ENCODE measurements at places on chromosomes 12 and 14.

GRCh38 chr12:8689681-8690080 lies 8.1 kb upstream of the RIMKLB start:
- DNase-seq, result no peak

GRCh38 chr12:109868182-109869051 lies 11.9 kb downstream of the GLTP start:
- DNase-seq, result no peak

DNA sequence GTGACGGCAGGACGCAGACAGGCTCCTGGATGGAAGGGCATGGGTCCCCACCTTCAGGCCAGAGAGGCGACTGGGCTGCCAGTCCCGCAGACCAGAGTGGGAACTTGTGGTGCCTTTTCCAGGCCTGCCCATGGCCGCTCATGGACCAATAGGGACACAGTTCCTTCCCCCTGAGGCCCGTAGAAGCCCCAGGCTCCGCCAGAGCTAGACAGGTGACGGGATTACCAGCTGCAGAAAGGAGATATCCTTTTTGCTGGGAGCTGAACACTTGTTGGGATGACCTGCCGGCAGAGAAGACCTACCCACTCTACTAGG lies 73.6 kb upstream of the RASSF8 start:
- no peak for DNase-seq

GRCh38 chr12:93191423-93191822 lies 186.3 kb upstream of the NUDT4 start:
- no peak for DNase-seq

- no peak for DNase-seq
Observed at GRCh38 chr12:1796515-1797010, 23.8 kb upstream of the LRTM2 start.

DNA sequence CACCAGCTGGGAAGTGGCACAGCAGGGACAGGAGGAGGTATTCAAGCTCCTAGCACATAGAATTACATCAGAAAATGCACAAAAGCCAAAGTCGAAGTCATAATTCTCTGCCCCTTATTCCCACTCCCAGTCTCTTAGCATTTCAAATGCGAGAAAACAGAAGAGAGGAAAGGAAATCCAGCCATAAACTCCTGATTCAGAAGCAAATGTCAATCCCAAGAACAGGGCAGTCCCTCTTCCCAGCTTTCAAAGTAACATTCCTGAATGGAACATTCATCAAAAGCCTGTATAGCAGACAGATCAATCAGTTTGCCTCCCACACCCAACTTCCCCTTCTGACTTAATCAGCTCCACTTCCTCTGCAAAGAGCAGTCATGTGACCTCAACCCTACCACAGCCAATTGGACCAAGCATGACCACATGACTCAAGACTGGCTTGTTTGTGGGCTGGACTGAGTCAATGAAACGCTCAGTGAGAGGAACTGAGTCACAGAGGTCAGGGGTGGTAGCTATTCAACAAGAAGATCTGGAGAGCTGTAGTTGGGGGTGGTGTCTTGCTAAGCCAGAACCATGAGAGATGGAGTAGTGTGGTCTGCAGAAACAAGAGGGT lies 41.4 kb upstream of the TUNAR start:
- no peak for DNase-seq

GRCh38 chr12:109113661-109114321 lies 2.6 kb upstream of the ACACB start:
- peak; percentile 61 for DNase-seq

GRCh38 chr14:67622675-67623074 lies 3.0 kb downstream of the ARG2 start:
- DNase-seq, result peak; percentile 93

GRCh38 chr12:47848853-47849252 lies 29.1 kb upstream of the HDAC7 start:
- no peak for DNase-seq

- no peak for DNase-seq
Observed at GRCh38 chr12:66050610-66051009, 79.9 kb downstream of the LLPH start.

GRCh38 chr12:11824736-11825135 lies 175.3 kb downstream of the ETV6 start:
- DNase-seq, result no peak

DNA sequence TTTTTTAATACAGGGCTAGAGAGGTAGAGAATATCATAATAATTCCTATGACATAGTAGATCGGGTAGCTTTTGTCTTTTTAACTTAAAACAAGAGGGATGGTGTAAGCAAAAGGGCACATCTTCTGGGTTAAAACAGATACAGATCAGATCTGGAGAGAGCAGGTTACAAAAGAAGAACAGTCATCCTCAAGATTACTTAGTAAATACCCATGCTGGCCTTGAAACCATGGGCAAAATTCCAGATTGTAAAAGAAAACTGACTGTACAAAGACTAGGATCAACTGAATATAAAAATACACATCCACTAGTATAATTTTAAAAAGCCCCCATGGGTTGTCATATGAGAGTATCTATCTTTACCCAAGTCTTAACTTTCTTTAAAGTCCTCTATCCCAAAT lies 76.7 kb downstream of the MED13L start:
- peak; percentile 52 for DNase-seq

DNA sequence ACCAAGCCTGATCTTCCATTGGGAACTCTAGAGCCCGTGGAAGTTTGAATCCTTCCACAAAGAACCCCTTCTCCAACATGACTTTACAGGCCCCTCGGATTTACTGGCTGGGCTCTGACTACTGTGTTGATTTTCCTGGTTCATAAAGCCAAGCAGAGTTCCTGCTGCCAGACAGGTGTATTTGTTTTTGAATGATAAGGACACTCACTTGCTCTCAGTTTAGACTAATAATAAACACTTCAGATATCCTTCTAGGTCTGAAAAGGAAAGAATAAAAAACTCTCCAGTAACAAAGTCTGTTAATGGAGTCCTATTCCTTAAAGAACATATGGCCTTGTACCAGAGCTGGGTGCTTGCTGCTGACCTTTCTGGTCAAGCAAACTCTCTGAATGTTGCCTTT lies 31.0 kb downstream of the SIX1 start:
- DNase-seq, result no peak

- no peak for DNase-seq
Observed at GRCh38 chr12:23236811-23237210, 611.8 kb downstream of the ETNK1 start.

DNA sequence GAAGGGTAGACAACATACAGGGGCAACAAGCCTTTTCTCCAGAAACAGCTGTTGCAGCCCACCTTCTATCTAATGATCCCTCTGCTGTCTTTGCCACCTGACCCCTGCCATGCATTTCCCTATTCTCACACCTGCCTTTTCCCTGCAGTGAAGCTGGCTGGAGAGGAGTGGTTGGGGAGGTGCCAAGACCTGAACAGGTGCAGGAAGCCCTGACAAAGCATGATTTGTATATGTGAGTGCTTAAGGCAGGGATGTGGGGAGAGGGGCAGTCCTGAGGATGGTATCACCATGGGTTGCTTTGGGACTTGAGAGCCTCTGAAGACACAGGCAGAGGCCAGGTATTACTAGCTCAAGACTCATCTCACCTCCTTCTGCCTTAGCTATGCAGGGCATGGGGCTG lies 2.9 kb upstream of the PFDN5 start:
- DNase-seq, result no peak

- DNase-seq, result peak; percentile 54
Observed at GRCh38 chr12:13425766-13426165, 229.2 kb downstream of the EMP1 start.

DNA sequence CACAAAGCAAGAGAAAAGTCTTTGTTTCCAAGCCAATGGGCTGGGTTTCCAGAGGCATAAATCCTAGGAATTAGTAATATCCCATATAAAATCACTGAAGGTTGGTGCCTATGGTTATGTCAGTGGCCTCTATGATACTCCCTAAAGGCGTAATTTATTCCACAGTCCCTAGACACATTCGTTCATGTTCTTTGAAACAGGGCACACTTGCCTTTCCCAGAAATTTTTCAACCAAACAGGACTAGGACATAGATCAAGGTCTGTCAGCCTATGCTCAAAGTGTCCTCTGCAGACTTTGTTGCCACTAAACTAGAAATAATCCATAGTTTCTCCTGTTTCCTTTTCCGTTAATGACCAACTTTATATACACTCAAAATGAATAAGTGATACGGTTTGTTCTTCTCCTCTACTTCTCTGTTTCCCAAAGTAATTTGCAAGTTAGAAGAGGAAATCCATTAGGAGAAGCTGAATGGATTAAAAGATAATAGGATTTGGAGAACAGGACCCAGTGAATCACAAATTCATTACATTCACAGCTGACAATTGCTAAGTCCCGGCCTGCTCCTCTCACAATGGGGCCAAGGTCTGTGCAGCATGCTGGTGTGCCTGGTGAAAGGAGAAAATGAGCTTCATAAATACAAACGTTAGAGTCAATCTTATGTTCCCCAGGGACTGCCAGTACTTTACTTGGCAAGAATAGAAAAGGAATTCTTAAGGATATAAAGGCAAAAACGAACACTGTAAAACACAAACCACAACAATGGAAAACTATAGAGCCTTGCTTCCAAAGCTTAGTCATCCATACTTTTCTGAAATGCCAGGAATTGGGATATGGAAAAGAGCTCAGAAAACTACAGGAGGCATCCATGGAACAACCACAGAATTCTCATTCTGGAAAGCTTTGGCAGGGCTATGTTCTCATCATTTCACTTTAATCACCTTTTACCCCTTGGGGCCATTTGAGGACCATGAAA lies 966.2 kb downstream of the NRXN3 start:
- no peak for DNase-seq

- peak; percentile 84 for DNase-seq
Observed at GRCh38 chr14:57382283-57382682, 8.1 kb upstream of the NAA30 start.

GRCh38 chr12:94230357-94230905 lies 82.1 kb downstream of the PLXNC1 start:
- DNase-seq, result peak; percentile 15

- DNase-seq, result peak; percentile 63
Observed at GRCh38 chr14:66662374-66662773, 154.4 kb downstream of the GPHN start.

DNA sequence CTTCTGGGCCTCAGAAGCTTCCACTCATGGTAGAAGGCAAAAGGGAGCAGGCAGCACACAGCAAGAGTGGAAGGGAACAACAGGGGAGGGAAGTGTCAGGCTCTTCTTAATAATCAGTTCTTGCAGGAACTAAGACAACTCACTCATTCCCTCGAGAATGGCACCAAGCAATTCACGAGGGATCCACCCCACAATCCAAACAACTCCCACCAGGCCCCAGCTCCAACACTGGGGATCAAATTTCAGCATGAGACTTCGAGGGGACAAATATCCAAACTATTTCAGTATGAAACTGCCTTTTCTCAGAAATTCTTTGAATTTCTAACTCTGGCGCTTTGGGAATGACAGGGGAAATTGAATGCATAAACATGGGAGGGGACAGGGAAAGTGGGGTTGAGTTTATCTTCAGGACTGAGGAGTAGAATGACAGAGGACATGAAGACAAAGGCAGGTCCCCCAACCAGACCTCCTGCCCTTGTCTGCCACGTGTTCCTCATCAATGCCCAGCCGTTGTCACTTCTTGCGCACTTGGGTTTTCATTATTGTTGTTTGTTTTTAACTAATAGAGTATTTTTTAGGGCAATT lies 24.6 kb upstream of the APOF start:
- peak; percentile 63 for DNase-seq

GRCh38 chr14:89406941-89407340 lies 10.1 kb downstream of the FOXN3 start:
- DNase-seq, result no peak

- DNase-seq, result peak; percentile 31
Observed at GRCh38 chr12:65355461-65355860, 77.0 kb downstream of the MSRB3 start.

DNA sequence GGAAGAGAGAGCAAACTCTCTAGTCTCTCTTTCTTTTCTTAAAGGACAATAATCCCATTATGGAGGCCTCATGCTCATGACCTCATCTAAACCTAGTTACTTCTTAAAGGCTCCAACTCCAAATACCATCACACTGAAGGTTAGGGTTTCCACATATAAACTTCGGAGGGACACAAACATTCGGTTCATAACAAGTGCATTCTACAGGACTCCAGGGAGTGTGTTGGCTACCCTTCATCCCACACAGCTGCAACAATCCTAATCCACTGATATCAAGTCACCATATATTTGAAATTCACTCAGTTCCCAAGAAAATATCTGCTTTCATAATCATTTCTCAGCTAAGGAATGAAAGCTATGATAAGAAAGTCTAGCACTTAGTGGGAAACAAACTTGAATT lies 265.9 kb upstream of the PLEKHG7 start:
- DNase-seq, result no peak

DNA sequence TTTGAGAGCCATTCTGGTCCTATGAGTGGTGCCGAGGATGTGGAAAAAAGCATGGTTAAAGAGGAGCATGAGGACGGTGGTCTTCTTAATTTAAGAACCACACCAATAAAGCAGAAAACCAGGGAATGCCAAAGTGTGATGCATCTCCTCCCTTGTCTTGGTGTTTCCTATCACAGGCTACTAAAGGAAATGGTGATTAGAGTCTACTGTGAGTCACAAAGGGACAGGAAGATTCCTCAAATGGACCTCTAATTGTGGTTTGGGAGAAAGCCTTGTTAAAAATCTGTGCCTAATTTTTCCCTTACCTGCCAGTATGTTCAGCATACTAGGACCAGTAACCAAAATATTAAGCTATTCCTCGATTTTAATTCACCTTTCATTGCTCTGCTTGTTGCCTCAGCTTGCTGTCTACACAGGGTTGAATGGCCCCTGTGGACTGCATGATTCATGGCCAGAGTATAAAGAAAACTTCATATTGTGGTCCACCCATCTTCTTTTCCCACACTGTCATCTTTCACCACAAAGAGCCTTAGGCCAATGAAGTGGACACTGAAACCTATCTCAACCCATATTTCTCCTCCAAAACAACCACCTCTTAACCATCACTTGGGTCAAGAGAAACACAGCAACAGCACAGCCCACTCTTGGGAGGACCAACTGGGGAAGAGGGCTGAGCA lies 38.8 kb downstream of the DIO2 start:
- no peak for DNase-seq

GRCh38 chr12:124361074-124361970 lies 66.4 kb downstream of the RFLNA start:
- DNase-seq, result no peak

GRCh38 chr14:40371011-40371410 lies 938.8 kb upstream of the FBXO33 start:
- DNase-seq, result peak; percentile 2

DNA sequence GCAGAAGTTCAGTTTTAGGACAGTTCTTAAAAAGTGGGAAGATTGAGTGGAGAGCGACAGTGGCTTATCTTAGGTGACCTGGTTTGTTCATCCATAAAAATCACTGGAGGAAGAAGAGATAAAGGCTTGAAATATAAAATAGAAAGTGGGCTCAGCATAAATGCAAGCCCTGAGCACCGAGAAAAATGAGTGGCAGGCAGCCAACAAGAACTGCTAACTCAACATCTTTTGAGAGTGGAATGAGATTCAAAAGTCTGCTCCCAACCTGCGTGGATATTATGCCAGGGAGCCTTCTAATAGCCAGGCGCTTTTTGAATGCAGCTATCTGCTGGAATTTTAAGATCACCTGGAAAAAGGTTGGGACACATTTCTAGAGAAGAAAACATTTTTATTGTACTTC lies 666.5 kb downstream of the FLRT2 start:
- peak; percentile 14 for DNase-seq

DNA sequence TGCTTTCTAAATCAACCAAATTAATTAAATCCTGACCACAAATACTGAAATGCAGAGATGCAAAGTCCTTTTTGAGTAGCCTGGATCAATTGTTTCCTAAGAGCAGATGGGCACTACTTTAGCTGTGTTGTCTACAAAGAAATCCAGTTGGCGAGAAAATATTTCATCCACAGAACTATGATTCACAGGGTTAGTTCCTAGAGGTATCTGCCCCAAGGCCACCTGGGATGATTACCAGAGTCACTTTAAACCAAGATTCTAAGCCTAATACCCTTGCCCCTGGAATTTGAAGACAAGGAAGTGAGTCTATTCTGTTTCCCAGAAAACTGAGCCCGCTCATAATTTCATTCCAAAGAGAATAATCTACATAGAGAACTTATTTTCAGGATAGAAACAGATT lies 198.4 kb downstream of the PPM1H start:
- no peak for DNase-seq
